ENCODE measurements at places on chromosomes 3 and 15. TPM values are rescaled to one million over a fixed set of nuclear protein-coding genes. Genes with fewer than 3 reads are reported as not detected.

DNA sequence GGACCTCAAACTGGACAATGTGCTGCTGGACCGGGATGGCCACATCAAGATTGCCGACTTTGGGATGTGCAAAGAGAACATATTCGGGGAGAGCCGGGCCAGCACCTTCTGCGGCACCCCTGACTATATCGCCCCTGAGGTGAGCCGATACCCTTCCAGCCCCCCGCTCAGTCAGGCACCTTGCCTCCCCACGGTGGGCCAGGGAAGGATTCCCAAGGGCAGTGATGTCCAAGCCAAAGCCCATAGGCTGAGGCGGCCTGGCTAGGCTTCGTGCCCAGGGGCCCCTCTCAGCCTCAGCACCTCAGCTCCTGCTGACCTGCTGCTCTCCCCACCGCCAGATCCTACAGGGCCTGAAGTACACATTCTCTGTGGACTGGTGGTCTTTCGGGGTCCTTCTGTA is 27.7 kb downstream of the PRKCD start:
- peaks cover 80% of the 10 kb centered on the region for H3K36me3 ChIP-seq
- no peak overlapping the region for H3K4me3 ChIP-seq
- H3K4me1 ChIP-seq, result peaks cover 15% of the 10 kb centered on the region
- H3K27ac ChIP-seq, result peak overlapping the region; percentile 45
- no peaks in the 10 kb centered on the region for H3K27me3 ChIP-seq
- DNase-seq, result no peak

- no peak for DNase-seq
- H3K27me3 ChIP-seq, result no peaks in the 10 kb centered on the region
- H3K27ac ChIP-seq, result no peak overlapping the region
- H3K36me3 ChIP-seq, result no peaks in the 10 kb centered on the region
Measured at GRCh38 chr3:34864011-34864410, 775.3 kb upstream of the ARPP21 start.

DNA sequence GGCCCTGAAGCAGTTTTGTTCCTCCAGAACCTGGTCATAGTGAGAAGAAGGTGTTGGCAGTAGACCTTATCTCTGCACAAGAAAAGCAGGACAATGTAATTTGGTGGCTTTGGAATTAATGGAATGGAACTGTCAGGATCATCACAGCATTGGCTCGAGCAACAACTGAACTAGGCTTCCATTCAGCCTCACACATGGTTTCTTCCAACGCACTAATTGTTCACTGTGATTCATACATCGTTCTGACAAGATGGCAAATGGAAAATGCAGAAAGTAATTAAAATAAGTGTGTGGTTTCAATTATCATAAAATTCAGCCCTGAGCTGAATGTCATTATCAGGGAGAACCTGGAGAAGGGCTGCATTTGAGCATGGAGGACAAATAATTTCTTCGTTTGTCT is 80.6 kb downstream of the MFSD1 start:
- no peak overlapping the region for H3K27ac ChIP-seq
- H3K27me3 ChIP-seq, result no peaks in the 10 kb centered on the region
- no peaks in the 10 kb centered on the region for H3K4me1 ChIP-seq
- no peak for DNase-seq
- no peaks in the 10 kb centered on the region for H3K36me3 ChIP-seq

GRCh38 chr3:30461311-30461710 is 145.1 kb upstream of the TGFBR2 start:
- H3K27me3 ChIP-seq, result no peaks in the 10 kb centered on the region
- H3K4me3 ChIP-seq, result no peak overlapping the region
- H3K4me1 ChIP-seq, result no peaks in the 10 kb centered on the region
- H3K27ac ChIP-seq, result no peak overlapping the region
- no peak for DNase-seq

DNA sequence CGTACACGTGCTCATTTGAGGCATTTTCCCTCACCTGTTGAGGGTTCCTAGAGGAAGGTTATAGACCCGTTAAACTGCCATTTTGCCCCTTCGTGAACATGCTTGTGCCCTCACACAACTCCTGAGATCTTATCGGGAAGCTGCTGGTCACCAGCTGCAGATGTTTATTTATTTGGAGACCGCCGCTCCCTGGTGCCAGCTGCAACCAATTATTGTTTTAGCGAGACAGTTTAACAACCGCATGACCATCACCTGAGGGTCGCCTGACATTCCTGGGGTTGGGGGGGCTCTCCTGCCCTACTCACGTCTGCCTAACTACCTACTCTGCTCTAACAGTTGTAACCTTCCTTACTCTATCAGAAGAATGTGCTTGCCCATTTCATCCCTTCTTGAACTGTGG is 292.5 kb downstream of the MCTP2 start:
- H3K36me3 ChIP-seq, result no peaks in the 10 kb centered on the region
- no peak overlapping the region for H3K4me3 ChIP-seq
- H3K27ac ChIP-seq, result no peak overlapping the region
- no peak for DNase-seq
- no peaks in the 10 kb centered on the region for H3K4me1 ChIP-seq

GRCh38 chr3:186237915-186238314 is 124.1 kb downstream of the DGKG start:
- H3K4me3 ChIP-seq, result no peak overlapping the region
- no peaks in the 10 kb centered on the region for H3K27me3 ChIP-seq
- DNase-seq, result no peak

DNA sequence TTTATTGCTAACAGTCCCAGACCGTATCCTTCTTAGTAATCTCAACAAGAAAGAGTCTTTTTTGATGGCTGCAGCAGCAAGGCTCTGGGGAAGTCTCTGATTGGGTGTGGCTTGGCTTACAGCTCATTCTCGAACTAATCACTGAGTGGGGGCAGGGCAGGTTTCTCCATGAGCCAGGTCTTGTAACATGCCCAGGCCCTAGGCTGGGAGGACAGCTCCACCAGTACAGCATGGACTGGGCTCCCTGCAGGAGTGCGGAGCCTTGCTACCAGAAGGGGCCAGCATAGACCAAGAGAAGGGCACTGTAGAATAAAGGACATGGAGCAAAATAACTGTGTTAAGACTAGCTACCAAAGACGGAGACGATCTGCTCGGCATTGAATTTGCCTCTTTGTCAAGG is 7.2 kb downstream of the CD276 start:
- no peaks in the 10 kb centered on the region for H3K36me3 ChIP-seq
- DNase-seq, result peak; percentile 65
- H3K4me3 ChIP-seq, result no peak overlapping the region
- H3K4me1 ChIP-seq, result peaks cover 3% of the 10 kb centered on the region
- H3K27ac ChIP-seq, result no peak overlapping the region
- no peaks in the 10 kb centered on the region for H3K27me3 ChIP-seq

- H3K27me3 ChIP-seq, result peaks cover 66% of the 10 kb centered on the region
- H3K27ac ChIP-seq, result no peak overlapping the region
- peaks cover 38% of the 10 kb centered on the region for H3K4me1 ChIP-seq
- H3K4me3 ChIP-seq, result peak overlapping the region; percentile 45
Measured at GRCh38 chr3:165195241-165195639, 944 bp downstream of the SLITRK3 start.

GRCh38 chr15:70014860-70015490 is 82.7 kb downstream of the TLE3 start:
- H3K27me3 ChIP-seq, result peaks cover 2% of the 10 kb centered on the region
- peak overlapping the region; percentile 36 for H3K27ac ChIP-seq
- no peaks in the 10 kb centered on the region for H3K36me3 ChIP-seq
- no peak overlapping the region for H3K4me3 ChIP-seq
- H3K4me1 ChIP-seq, result no peaks in the 10 kb centered on the region

ASB14 gene
- not detected for polyA plus RNA-seq

FMN1 gene
- 2.1 TPM for polyA plus RNA-seq

SV2B gene
- 0.25 TPM for polyA plus RNA-seq

CCR9 gene
- 1.1 TPM for polyA plus RNA-seq

TGM4 gene
- polyA plus RNA-seq, result 0.04 TPM

Data from small intestine (tissue), 16 donors.